ENCODE measurements at places on chromosomes 16 and 17. TPM values are rescaled to one million over a fixed set of nuclear protein-coding genes. Genes with fewer than 3 reads are reported as not detected.

Gene RHBDL3
- under 0.01 TPM for total RNA-seq

Gene ZFPM1
- total RNA-seq, result 1.7 TPM

Gene KRT33B
- not detected for total RNA-seq

Gene CDH1
- total RNA-seq, result not detected

Gene SNX20
- total RNA-seq, result not detected

Gene TNFRSF12A
- 208 TPM for total RNA-seq

Gene MEOX1
- total RNA-seq, result not detected

Gene CD300LG
- total RNA-seq, result not detected

Gene SNX11
- 10.3 TPM for total RNA-seq

Gene ALOX12
- total RNA-seq, result under 0.01 TPM

Gene KRT27
- not detected for total RNA-seq

Gene CEP295NL
- 6.8 TPM for total RNA-seq

Gene SDR42E2
- total RNA-seq, result not detected

Gene CACNG4
- not detected for total RNA-seq

Gene NHERF2
- total RNA-seq, result 60.4 TPM

Gene GAN
- 5.1 TPM for total RNA-seq

Gene MSLN
- 0.17 TPM for total RNA-seq

Gene SLC43A2
- 4.5 TPM for total RNA-seq

Gene CHST4
- not detected for total RNA-seq

Gene DNASE1L2
- 0.15 TPM for total RNA-seq

Gene EDC4
- total RNA-seq, result 61.5 TPM

Gene EVI2B
- total RNA-seq, result not detected

Gene SPATA32
- total RNA-seq, result not detected

Gene KCNH4
- total RNA-seq, result under 0.01 TPM

Gene PRSS33
- total RNA-seq, result not detected

Gene P2RX1
- not detected for total RNA-seq

Gene C17orf67
- total RNA-seq, result 0.73 TPM

Gene HOXB6
- 0.83 TPM for total RNA-seq

Gene LRRC37A3
- 6.0 TPM for total RNA-seq

Gene BLMH
- 33.3 TPM for total RNA-seq

Gene SOX9
- total RNA-seq, result 12.9 TPM

Gene TEX14
- not detected for total RNA-seq

Gene SEBOX
- not detected for total RNA-seq

Gene GAST
- not detected for total RNA-seq

Gene ANKS3
- total RNA-seq, result 24.9 TPM

Gene ABCC6
- 2.3 TPM for total RNA-seq

Gene IGFALS
- under 0.01 TPM for total RNA-seq

Gene SGCA
- 0.73 TPM for total RNA-seq

Gene CFAP97D1
- not detected for total RNA-seq

Gene OR4D1
- under 0.01 TPM for total RNA-seq

Gene ALDH3A1
- 1.6 TPM for total RNA-seq

Gene NECAB2
- total RNA-seq, result under 0.01 TPM

Gene WFIKKN1
- 0.50 TPM for total RNA-seq
